ENCODE measurements at places on chromosomes 11 and 22. TPM values are rescaled to one million over a fixed set of nuclear protein-coding genes. Genes with fewer than 3 reads are reported as not detected.

EML3 gene
- total RNA-seq: 133 TPM

DNA sequence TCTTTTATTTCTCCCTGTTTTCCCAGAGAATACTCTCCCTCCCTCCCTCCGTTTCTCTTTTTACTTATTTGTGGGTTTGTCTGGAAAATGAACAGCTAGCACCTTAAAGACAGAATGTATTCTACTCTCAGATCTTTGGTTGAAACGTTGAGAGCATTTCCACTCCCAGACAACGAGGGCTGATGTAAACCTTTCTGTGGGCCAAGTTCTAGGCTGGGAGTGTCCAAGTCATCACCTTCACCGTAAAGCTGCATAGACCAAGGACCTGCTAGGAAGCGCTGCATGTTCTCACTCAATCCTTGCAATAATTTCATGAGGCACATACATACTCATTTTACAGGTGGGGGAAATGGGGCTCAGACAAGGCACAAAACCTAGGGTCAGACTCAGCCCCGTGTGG lies 32.4 kb downstream of the MYH9 start:
- peak overlapping the region; percentile 86 for H3K27ac ChIP-seq
- no peak for DNase-seq
- peak overlapping the region; percentile 62 for H3K4me3 ChIP-seq
- peaks cover 47% of the 10 kb centered on the region for H3K36me3 ChIP-seq

DNA sequence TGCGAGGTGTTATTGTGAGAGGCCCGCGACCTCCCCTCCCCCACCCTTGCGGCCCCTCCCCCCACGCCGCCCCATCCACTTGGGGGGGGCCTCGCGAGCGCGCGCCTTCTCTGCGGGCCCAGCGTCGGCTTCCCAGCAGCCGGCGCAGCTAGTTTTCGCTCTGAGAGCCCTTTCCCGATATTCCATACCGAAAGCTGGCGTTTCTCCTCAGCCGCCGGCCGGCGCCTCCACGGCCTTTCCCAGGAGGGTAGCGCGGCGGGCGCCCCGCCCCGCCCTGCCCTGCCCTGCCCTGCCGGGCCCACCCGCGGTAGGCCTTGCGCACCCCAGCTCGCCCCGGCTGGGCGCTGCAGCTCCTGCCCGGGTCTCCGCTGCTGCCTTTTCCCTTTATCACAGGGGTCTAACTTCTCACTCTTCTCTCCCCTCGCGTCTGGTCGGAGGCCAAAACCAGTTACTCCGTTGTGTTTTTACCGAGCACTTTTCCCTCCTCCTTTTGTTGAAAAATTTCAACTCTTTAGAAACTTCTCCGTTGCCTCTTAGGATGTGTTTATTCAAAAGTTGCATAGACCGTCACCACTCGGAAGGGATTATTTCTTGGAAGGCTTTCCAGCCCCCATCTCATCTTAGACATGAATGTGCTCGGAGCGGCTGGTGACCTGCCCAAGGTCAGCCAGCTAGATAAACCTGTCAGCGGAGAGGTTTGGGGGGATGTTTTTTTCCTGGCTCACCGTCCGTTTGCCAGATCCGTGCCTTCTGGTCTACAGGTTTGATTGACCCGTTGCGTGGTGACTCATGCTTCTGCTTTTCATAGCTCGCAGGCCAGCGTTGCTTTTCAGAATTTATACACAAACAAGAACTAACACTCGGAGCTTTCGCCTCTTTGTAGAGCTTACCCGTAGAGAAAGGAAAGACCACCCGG lies 648 bp downstream of the PAFAH1B2 start:
- DNase-seq: peak; percentile 57
- peak overlapping the region; percentile 86 for H3K27ac ChIP-seq
- peak overlapping the region; percentile 100 for H3K4me3 ChIP-seq
- H3K27me3 ChIP-seq: peaks cover 22% of the 10 kb centered on the region
- H3K4me1 ChIP-seq: peaks cover 41% of the 10 kb centered on the region
- H3K36me3 ChIP-seq: peaks cover 31% of the 10 kb centered on the region

DNA sequence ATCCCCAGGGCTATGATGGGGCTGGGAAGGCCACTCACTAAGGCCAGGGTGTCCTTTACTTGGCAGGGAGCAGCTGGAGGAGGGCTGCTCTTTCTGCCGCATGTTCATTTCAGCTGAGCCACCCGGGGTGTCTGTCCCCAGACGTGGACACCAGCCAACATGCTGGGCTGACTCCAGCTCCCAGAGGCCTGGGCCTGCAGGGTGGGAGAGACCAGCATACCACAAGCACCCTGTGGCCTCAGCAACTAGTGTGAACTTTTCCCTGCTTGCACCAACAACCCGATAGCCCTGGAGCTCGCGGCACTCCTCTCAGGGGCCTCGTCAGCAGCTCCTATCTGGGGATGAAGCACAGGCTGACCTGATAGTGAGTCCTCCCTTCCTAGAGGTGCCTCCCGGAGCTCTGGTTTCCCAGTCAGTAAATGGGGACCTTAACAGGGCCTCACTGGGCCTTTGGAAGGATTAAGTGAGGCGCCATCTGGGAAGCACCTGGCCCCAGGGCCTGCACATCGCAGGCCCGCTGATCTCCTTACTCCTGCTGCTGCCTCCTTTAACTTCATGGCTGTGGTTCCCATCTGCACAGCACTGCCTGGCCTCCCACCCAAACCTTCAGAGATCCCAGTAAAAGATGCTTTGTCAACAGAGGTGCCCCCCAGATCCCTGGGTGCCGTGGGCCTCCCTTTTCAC lies 83.4 kb downstream of the GALNT18 start:
- no peaks in the 10 kb centered on the region for H3K27me3 ChIP-seq
- no peak overlapping the region for H3K4me3 ChIP-seq
- H3K4me1 ChIP-seq: no peaks in the 10 kb centered on the region
- no peak overlapping the region for H3K27ac ChIP-seq
- H3K36me3 ChIP-seq: no peaks in the 10 kb centered on the region

CCDC87 gene
- total RNA-seq: not detected

UBE4A gene
- 47.8 TPM for total RNA-seq

- H3K27me3 ChIP-seq: no peaks in the 10 kb centered on the region
- peaks cover 13% of the 10 kb centered on the region for H3K36me3 ChIP-seq
- no peak overlapping the region for H3K27ac ChIP-seq
- DNase-seq: no peak
- H3K4me1 ChIP-seq: no peaks in the 10 kb centered on the region
These were observed 56.4 kb upstream of the B3GNT6 start for GRCh38 chr11:76977791-76978190.

DNA sequence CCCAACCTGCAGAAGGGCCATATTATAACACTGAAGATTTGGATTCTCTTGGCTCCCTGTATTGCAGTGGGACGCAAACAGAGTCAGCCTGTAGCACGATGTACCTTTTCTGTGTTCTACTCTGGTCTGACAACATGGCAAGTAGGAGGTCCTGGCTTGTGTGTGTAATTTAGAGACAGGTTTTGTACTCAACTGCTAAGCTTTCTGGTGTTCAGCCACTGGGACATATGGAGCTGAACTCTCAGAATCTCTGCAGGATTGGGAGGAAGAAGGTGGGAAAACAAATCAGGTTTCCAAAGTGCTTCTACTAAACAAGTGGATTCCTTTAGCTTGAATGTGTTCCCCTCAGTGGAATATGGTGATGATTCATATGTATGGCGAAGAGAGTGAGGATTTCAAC lies 192.5 kb upstream of the MTMR2 start:
- DNase-seq: no peak
- no peaks in the 10 kb centered on the region for H3K27me3 ChIP-seq
- no peak overlapping the region for H3K4me3 ChIP-seq
- peaks cover 20% of the 10 kb centered on the region for H3K36me3 ChIP-seq
- peaks cover 14% of the 10 kb centered on the region for H3K4me1 ChIP-seq

DNA sequence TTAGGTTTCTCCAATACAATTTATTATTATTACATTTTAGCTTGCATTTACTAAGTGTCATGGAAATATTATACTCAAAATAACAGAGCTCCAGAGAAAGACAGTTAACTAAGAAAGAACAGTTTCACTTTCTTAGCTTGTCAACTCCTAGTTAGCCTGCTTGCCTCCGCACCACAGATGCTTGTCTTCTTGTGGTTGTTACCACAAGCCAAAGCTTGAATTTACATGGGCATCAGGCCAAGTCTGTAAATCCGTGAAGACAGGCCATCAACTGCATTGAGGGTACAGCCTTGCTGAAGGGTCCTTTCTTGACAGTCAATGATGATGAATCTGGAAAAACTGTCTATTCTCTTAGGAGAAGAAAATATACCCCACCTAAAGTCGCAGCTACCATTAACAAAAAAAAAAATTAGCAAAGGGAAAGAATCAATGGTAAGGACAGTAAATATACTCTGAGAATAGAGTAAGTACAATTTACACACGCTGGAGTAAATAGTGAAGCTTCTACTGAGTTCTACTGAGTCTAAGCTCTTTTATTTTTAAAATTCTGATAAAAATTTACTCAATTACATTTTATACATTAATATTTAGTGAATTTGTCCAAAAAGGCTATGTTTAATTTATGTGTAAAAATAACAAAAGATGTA lies 15.6 kb upstream of the DENND5A start:
- H3K4me3 ChIP-seq: peak overlapping the region; percentile 32
- H3K4me1 ChIP-seq: peaks cover 15% of the 10 kb centered on the region
- peaks cover 26% of the 10 kb centered on the region for H3K36me3 ChIP-seq
- H3K27me3 ChIP-seq: peaks cover 3% of the 10 kb centered on the region
- H3K27ac ChIP-seq: peak overlapping the region; percentile 63

SART1 gene
- 79.7 TPM for total RNA-seq
